ENCODE measurements at places on chromosomes 11 and 22.

GRCh38 chr11:9962722-9963121 lies 298.8 kb downstream of the SWAP70 start:
- DNase-seq: peak; percentile 18

GRCh38 chr11:78282821-78283220 lies 94.1 kb downstream of the USP35 start:
- no peak for DNase-seq

DNA sequence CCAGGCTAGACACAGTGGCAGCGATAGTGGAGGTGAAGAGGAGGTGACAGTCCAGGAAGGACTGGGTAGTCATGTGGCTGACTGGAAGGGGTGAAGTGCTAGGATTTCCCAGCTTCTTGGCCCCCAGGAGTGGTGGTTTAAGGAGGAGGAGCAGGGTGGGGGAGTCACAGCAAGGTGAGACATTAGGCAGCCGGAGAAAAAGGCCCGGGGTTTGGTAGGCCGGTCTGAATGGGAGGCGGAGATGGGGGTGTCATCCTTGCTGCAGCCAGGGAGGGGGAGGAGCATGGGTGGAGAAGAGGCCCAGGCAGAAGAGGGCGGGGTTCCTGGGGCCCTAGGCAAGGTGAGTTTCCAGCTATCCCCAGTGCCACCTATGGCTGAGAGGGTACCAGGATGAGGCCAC lies 6.1 kb downstream of the SIPA1 start:
- DNase-seq: no peak

- DNase-seq: no peak
Measured at GRCh38 chr11:130609121-130610035, 160.9 kb downstream of the ADAMTS15 start.

DNA sequence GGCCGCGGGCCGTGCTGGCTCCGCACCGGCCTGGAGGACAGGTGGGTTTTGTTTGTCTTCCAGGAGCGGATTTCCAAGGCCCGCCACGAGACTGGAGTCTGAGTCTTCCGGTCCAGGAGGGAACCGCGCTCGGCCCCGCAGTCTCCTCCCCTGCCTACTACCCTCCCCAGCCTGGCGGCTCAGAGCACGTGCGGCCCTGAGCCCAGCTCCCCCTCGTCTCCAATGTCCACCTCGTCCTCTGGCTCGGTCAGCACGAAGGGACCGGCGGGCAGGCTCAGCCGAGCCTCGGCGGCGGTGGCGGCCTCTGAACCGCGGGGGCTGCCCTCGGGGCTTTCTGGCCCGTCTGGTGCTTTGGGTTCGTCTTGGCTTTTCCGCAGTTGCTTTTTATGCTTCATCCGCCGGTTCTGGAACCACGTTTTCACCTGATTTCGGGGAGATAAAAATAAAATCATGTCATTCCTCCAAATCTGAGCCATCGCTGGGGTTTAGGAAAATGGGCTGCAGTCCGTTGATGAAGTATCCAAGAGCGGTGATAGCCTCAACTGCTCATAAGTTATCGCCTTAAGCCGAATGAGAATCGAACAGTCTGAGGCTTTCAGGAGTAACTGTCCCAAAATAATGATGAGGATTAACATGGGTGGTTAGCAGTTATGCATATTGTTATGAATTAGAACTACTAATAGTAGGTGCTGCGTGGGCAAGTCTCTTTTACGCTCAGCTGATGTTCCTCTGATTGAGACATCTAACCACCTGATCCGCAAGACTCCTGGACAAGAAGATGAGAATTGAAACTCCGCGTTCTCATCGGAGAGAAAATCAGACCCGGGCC lies 4.0 kb downstream of the BSX start:
- DNase-seq: no peak

All from GM12891 (cell line).